ENCODE measurements at places on chromosomes 12 and 14.
A peak's percentile ranks its signal among the peaks of the same experiment; 100 is the strongest.

DNA sequence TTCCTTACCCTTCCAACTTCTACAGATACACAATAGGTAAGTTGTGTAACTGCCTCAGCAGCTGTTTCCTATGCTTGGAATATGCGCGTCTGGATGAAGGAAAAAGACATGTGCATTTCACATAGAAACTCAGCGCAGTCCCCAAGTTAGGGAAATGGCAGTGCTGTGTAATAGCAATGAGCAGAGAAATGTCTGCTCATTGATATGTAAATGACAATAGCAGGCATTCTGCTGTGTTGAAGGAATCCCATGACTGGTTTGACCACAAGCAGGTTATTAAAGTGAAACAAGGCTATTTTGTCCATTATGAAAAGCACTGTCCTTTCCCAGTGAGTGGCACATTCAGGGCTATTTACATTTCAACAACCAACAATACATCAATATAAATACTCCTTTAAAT lies 106.6 kb downstream of the BTG1 start:
- no peak for DNase-seq

DNA sequence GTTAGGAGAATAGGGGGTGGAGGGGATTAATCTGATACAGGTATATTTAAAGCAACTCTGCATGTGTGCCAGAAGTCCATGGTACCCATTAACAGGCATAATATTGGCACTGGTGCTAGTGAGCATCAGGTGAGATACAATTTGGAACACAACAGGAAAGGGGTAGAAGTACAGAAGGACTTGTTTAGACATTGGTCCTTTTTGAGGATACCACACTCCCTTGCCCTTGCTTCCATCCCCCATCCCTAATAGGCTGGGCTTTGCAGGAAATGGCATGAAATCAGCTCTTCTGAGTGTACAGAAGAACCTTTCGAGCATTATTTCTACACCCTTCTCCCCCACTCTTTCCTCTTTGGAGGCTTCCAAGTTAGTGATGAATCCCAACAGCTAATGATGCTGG lies 16.4 kb downstream of the PCBP2 start:
- DNase-seq, result no peak

- DNase-seq, result no peak
Observed at GRCh38 chr14:92223025-92223424, 99.9 kb upstream of the SLC24A4 start.

GRCh38 chr12:57475271-57476161 lies 4.2 kb downstream of the ARHGAP9 start:
- DNase-seq, result no peak

- DNase-seq, result no peak
Observed at GRCh38 chr12:71010143-71010479, 89.6 kb upstream of the PTPRR start.

DNA sequence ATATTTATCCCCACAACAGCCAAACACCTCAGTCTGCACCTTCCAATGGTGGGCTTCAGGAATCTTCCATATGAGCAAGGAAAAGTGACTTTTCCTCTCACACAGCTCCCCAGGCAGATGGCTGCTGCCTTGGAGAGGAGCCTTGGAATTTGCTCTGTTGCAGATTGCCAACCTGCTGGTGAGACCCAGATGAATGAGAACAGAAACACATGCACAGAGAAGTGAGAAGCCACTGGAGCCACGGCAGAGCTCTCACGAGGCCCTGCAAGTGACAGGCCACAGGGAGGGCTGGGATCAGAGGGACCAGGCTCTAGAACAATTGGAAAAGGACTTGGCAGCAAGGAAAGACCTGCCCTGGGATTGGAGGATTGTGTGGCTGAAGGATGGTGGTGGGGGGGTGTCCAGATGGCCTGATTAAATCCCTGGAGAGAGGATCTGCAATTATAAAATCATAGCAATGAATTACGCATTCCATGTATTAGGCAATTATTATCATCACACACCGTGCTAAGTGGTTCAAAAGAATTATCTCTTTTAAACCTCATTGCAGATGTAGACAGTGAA lies 84.9 kb upstream of the PWP1 start:
- DNase-seq, result no peak

- no peak for DNase-seq
Observed at GRCh38 chr12:124013073-124013472, 40.1 kb downstream of the ZNF664 start.

DNA sequence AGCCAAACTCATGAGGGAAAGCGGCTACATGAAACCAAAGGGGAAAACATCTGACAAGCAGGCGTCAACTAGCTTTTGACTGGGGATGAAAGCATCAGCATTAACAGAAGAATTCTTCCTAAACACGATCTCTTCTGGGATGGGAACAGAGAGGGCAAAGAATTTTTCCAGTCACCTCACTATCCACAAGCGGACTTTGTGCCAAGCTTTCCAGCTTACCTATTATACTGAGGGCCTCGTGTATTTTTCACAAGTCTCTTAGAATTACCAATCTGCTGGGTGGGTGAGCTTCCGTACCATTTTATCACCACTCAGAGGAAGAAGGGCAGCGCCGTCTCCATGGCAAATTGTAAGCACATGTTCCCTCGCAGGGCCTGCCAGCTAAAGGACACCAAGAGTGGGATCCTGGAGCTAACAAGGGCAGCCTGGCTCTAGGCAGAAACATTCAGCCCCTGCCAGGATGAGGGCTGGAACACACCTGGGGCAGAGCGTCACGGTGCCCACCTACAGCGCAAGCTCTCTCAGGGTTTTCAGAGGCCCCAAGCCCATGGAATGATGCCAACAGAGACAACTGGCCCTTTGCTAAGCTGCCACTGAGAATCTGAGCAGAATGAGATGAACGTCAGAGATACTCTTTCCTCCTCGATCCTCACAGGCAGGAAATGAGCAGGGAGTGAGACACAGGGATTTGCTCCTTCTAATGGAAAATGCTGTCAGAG lies 74.6 kb downstream of the CHGA start:
- DNase-seq, result no peak

GRCh38 chr12:112161711-112162110 lies 36.4 kb downstream of the TRAFD1 start:
- DNase-seq, result no peak

DNA sequence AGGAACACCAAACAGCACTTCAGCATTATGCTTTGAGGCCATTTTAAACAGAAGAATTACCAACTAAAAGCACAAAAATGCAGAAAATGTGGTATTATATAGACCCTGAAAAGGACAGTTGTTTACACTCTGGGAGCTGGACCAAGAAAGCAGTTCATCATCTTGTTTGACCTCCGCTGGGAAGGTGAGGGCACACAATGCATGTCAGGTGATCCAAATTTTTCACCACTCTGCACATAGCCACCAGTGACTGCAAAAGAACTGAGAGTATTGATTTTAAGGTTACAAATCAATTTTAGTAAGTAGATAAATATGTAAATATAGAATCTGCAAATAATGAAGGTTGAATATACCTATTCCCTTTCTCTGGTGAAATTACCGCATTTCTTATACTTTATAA lies 119.6 kb downstream of the SLC16A7 start:
- no peak for DNase-seq

GRCh38 chr14:95597784-95598211 lies 62.9 kb downstream of the GLRX5 start:
- DNase-seq, result peak; percentile 1

- DNase-seq, result no peak
Observed at GRCh38 chr12:8546591-8546990, 5.9 kb upstream of the CLEC4E start.

GRCh38 chr12:100329800-100330199 lies 27.1 kb upstream of the SLC17A8 start:
- DNase-seq, result no peak

GRCh38 chr14:79464468-79464867 lies 746.8 kb downstream of the DIO2 start:
- DNase-seq, result no peak

- no peak for DNase-seq
Observed at GRCh38 chr12:91210144-91210543, 27.5 kb upstream of the DCN start.

GRCh38 chr14:70401643-70402042 lies 15.2 kb downstream of the SYNJ2BP start:
- no peak for DNase-seq

- DNase-seq, result peak; percentile 10
Observed at GRCh38 chr12:118404876-118405521, 28.6 kb downstream of the SUDS3 start.

DNA sequence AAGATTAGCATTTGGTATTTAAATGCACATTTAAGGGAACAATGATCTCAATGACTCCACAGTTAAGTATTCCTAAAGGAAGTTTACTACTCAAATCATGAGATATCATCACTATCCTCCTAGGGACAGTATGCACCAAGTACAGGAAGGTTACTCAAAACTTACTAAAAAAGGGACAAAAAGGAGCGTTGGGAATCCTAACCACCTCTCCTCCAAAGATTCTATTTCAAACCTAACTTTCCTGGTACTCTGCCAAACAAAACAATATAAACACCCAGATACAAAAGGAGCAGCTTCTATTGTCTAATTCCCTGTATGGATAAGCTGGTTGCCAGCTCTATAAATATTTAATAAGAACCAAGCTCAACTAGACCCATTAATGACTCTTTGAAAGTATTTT lies 377.7 kb downstream of the NUAK1 start:
- no peak for DNase-seq

DNA sequence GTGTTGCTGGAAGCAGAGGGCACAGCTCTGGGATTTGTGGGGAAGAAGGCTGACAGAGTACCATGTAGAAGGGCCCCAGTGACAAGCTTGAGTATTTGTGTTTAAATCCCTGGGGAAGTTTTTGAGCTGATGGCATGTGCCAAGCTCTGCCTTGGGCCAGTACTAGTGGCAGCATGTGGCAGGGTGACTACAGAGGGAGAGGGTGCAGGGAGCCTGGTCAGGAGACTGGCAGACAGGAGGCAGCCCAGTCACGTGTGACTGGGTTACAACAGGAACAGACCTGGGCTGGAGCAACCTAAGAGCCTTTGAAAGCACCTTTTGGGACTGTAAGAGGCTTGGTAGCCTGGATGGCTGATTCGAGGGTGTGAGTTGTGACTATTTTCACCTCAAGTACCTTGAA lies 112.1 kb downstream of the TSPAN9 start:
- no peak for DNase-seq

- no peak for DNase-seq
Observed at GRCh38 chr12:111025792-111026430, 105.5 kb upstream of the MYL2 start.

DNA sequence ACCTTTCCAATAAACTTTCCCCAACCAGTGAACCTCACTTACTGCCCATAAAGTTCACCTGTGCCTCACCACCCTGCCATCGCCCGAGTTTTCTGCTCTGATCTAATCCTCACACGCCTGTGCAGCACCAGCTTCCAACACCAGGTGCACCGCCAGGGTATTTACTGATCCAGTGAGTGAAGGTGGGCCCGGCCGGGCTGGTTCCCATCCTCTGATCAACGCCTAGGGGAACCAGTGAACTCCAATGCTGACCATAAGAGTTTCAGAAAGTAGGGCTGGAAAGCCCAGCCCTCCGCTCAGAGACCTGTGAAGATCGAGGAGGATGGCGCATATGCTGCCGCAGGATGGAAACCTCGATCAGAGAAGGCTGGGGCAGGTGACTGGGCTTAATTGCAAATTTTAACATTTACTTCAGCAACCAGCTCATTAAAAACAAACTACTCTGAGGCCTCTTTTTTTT lies 685 bp upstream of the MYL6B start:
- DNase-seq, result no peak

GRCh38 chr12:47087088-47087688 lies 7.4 kb upstream of the AMIGO2 start:
- DNase-seq, result no peak

GRCh38 chr12:67727702-67728666 lies 79.4 kb downstream of the DYRK2 start:
- DNase-seq, result no peak

DNA sequence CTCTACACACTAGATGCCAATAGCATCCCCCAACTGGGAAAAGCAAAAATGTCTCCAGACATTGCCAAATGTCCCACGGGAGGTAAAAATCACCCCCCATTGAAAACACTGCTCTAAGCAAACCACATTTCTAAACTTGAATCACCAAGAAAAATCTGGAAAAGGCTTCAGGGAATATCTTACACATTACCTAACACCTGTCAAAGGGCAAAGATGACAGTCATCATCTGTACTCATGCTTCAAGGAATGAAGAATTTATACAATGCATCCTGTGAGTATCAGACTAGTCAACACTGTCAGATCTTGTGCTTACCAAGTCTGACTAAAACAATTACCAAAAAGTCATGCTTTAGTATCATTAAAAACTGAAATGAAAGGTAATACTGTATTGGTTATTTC lies 161.6 kb upstream of the SOX5 start:
- no peak for DNase-seq

DNA sequence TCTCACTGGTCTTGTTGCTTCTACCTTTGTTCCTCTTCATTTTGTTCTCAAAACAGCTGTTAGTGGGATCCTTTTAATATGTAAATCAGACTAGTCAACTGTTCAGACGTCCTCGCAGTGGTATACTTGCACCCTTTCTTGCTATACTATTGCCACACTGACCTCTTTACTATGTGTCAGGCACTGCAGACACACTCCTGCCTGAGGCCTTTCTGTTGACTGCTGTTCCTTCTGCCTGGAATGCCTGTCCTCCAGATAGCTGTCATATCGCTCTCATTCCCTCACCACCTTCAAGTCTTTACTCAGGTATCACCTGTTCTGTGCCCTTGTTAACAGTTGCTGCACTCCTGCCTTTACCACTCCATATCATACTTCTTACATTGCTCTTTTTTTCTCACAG lies 90.0 kb upstream of the TMEM263 start:
- DNase-seq, result no peak

GRCh38 chr12:109910969-109911348 lies 10.9 kb downstream of the TCHP start:
- no peak for DNase-seq

- DNase-seq, result peak; percentile 28
Observed at GRCh38 chr14:65824285-65824977, 411.9 kb downstream of the FUT8 start.

- no peak for DNase-seq
Observed at GRCh38 chr14:55094292-55095157, 34.5 kb upstream of the LGALS3 start.

DNA sequence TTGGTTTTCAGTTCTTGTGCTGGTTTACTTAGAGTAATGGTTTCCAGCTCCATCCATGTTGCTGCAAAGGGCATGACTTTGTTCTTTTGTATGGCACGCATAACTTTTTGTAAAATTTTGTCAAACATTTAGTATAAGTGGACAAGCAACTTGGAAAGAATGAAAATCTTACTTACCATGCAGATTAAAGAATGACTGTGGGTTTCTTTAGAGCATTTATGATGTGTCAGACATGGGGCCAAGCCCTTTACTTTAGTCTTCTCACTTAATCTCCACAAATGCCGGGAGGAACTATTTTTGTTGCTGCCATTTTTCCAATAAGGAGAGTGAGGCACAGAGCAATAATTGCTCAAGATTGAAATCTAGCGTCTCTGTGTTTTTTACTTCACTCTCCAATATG lies 652.5 kb upstream of the TBX3 start:
- no peak for DNase-seq

DNA sequence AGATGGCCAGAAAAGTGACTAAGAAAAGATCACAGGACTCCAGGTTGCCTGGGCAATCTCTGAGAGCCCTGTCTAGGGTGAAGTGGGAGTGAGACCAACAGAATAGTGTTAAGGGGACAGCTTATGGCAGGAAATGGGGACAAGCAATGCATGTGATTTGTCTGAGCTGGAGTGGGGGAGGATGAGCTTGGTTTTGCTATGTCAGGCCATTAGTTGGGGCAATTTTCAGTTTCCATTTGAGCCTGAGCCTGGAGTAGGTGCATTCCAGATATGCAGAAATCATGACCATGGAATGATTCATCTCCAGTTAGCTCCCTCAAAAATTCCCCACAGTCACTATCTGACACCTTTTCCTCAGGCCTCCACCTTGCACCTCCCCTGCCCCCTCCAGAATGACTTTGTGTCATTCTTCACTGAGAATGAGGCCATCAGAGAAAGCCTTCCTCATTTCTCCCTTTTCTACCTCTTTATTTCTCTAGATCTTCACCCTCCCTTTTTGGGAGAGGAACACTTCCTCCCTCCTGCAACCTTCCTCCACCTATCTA lies 150.9 kb upstream of the PLEKHG7 start:
- no peak for DNase-seq
